ENCODE measurements at places on chromosomes 16 and 17. TPM values are rescaled to one million over a fixed set of nuclear protein-coding genes. Genes with fewer than 3 reads are reported as not detected.

The PSMC3IP gene
- total RNA-seq: 14.5 TPM

The RPS2 gene
- 2,662 TPM for total RNA-seq

The WNT9B gene
- not detected for total RNA-seq

The KCNJ18 gene
- not detected for total RNA-seq

The CDH1 gene
- total RNA-seq: not detected

The KRTAP2-1 gene
- not detected for total RNA-seq

The KCNH6 gene
- not detected for total RNA-seq

The AHSP gene
- not detected for total RNA-seq

The SLC47A2 gene
- not detected for total RNA-seq

The COX6A2 gene
- total RNA-seq: not detected

The CCL2 gene
- 95.8 TPM for total RNA-seq

Measured in thoracic aorta endothelial cell (primary cell).